ENCODE measurements at places on chromosomes 6 and 20. TPM values are rescaled to one million over a fixed set of nuclear protein-coding genes. Genes with fewer than 3 reads are reported as not detected.

Gene TRIM31
- total RNA-seq, result not detected

Gene ENPP5
- total RNA-seq, result not detected

Gene MCHR2
- total RNA-seq, result not detected

Gene MAPK13
- 3.2 TPM for total RNA-seq

Gene FAM217B
- 2.4 TPM for total RNA-seq

Gene MANEA
- total RNA-seq, result 5.7 TPM

Gene SCUBE3
- 0.60 TPM for total RNA-seq

Gene ACTL10
- 1.3 TPM for total RNA-seq

Gene SLC22A1
- total RNA-seq, result not detected

Gene HMGCLL1
- total RNA-seq, result not detected

Data from lung microvascular endothelial cell (primary cell).